ENCODE measurements at places on chromosomes 3 and 15.

DNA sequence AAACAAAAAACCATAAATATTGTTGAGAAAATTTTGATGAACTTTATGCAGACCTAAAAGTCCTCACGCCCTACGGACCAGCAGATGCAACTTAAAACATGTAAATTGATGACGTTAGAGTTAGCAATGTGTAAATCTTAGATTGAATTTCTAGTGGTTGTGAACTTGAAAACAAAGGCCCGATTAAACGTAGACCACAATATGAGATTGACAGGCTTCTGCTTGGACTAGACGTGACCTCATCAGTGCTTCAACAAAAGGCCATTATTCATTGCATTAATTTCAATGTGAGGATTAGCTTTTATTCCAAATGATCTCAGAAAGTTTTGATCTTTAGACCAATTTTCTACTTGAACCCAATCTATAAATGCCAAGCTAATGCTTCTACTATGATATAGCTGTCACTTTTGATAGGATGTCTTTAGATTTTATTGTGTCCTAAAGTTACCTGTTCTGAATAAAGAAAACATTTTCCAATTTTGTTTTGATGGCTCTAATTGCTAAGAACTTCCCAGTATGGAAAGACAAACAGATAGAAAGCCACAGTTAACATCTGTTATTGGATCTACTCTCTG is 55.4 kb upstream of the SPPL2A start:
- no peak for DNase-seq

- no peak for DNase-seq
These were observed 50.2 kb downstream of the CA12 start for GRCh38 chr15:63331456-63331855.

GRCh38 chr15:35751413-35752133 is 205.6 kb upstream of the DPH6 start:
- DNase-seq: peak; percentile 79

DNA sequence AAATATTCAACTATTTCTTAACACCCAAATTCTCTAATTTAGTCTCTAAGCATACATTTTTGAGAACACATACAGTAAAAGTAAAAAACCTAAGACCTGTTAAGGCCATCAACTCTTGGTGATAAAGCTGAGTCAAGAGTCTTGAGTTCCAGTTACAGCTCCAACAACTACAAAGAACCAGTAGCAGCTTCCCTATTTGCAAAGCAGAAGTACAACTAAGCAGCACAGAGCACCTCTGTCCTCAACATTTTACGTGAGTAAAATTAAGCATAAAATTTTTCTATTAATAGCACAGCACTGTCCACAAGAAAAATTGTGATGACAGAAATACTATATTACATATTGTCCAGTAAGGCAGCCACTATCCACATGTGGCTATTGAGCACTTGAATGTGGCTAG is 4.4 kb downstream of the PCOLCE2 start:
- no peak for DNase-seq

GRCh38 chr15:100073982-100074381 is 267.8 kb downstream of the ADAMTS17 start:
- no peak for DNase-seq

DNA sequence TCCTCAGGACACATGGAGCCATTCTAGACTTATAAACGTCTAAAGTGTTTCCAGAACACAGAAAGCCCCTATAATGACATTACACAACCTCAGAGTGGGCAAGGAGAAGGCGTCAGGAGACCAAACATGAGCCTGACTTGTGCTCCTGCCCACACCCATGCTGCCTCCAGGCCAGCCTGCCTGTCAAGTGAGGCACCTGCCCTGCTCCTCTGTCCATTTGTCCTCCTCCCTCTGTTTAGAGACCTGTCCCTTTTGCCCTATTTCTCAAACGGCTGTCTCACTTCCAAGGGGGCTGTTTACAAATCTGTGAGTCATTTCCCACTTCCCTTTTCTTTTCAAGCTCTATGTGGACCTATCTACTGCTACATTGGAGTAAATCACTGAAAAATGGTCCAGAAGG is 21.0 kb downstream of the ZDHHC3 start:
- DNase-seq: no peak

- no peak for DNase-seq
These were observed 36.3 kb upstream of the MB21D2 start for GRCh38 chr3:192953926-192954325.

- no peak for DNase-seq
These were observed 157.6 kb upstream of the PPP2R3A start for GRCh38 chr3:135807879-135808278.
